ENCODE measurements at places on chromosomes 5 and 9. TPM values are rescaled to one million over a fixed set of nuclear protein-coding genes. Genes with fewer than 3 reads are reported as not detected.

GRCh38 chr5:1547236-1547635 lies 23.5 kb upstream of the LPCAT1 start:
- ATAC-seq: no peak

DNA sequence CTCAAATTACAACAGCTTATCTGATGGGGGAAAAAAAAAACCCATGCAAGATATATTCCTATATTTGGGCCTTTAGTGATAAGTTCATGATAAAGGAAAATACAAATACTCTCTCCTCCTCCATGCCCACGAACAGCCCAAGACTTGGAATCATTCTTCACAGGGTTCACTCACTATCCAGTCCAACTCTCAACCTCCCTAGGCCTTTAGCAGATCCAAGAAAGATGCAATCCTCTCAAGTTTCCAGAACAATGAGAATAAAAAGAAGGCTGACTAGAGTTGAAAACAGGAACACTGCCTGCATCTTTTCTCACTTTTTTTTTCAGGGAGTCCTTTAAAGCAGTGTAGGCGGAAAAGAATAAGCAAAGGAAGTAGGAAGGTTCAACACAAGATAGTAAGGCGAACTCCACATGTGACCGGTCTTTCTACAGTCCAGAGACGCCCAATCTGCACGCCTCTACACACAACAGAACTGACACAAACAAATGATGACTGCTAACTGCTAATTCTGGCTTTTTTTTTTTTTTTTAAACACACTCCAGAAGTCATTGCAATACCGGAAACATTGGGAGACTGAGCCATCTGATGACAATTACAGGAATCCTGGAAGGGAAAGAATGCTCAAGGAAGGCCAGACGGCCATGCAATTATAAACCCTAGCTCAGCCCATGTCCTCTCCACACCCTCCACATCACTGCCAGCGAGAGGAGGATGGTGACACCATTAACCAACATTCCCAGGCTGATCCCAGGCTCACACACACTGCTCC lies 75.4 kb downstream of the BNC2 start:
- ATAC-seq: no peak

Gene ZNF883
- 1.0 TPM for total RNA-seq

GRCh38 chr9:17927616-17928015 lies 348.8 kb downstream of the SH3GL2 start:
- no peak for ATAC-seq

DNA sequence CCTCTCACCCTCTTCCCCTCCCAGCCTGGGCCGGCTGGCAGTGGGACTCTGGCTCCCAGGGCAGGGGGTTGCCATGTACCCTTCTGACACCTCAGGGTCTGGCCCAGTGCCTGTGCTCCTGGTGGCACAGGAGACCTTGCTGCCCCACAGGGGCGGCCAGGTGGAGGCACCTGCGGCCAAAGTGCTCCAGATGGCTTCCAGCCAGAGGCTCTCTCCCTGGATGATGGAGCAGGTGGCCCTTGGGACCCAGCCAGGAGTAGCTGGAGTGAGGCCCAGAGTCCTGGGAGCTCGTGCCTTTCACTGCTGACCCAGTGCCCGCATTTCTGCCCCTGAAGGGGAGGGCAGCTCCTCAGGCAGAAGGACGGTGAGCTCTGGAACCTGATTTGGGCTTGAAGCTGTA lies 87.3 kb downstream of the NTNG2 start:
- ATAC-seq: no peak

Gene PCDHA11
- total RNA-seq: not detected

DNA sequence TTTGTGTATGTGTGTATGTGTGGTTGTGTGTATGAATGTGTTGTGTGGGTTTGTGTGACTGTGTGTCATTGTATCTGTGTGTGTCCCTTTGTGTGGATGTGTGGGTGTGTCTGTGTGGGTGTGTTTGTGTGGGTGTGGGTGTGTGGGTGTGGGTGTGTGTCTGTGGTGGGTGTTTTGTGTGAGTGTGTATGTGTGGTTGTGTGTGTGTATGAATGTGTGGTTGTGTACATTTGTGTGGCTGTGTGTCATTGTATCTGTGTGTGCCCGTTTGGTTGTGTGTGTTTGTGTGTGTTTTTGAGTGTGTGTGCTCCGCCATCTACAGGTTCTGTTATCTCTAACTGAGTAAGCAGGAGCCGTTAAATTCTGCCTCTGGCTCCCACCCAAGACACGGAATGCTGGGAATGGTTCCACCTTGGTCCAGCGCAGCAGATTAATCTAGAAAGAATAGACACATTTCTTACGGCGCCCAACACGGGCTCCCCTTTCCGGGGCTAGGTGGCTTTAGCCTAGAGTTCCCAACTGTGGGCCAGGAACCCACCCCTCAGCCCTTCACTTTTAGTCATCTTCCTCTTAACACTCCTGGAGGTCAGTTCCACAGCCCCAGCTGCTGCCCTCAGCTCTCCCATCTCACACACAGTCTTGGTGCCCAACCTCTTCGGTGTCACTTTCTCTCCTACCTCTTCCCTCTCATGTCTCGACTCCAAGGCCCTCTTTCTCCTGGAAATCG lies 197.1 kb downstream of the TTLL11 start:
- no peak for ATAC-seq

DNA sequence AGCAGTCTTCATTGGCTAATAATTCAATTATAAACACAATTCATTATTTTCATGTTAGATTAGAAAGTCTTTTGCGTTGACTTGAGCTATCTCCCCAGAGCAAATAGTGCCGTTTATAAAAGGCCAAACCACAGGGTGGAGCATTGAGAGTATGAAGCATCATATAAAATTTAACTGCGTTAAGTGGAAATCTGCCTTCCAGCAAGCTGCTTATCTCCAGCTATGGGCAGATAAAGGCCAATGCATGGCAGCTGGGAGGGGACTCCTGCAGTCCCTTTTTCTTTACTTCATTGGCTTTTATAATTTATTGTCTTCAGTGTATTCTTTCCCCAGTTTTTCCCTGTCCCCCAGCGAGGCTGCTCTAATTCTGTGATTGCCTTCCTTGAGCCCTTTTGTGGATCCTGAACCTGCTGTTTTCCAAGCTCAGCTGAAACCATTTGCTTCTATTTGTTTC lies 113.7 kb downstream of the TMEM232 start:
- ATAC-seq: no peak

Gene SPINK4
- not detected for total RNA-seq

GRCh38 chr9:97651646-97652045 lies 18.0 kb downstream of the NCBP1 start:
- ATAC-seq: no peak

Gene FGFR4
- total RNA-seq: 2.7 TPM

GRCh38 chr5:111337133-111337532 lies 112.9 kb downstream of the CAMK4 start:
- no peak for ATAC-seq

Gene SELENOP
- total RNA-seq: 95.9 TPM

GRCh38 chr5:134577022-134577795 lies 51.7 kb downstream of the JADE2 start:
- peak; percentile 45 for ATAC-seq

DNA sequence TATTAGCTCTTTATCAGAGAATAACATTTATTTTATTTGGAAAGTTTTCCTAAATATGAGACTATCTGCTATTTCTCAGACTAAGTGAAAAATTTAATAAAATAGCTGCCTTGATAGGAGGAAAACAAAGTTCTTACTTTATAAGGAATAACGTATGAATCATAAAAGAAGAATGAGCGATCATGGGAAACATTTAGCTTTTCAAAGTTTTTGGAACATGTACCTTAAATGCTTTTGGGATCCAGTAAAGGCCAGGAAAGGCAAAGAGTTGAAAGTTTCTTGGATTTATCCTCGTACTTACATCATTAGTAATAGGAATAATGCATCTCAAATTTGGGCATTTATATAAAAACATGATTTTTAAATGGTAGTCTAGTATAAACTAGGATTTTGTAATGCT lies 19.4 kb downstream of the OGN start:
- no peak for ATAC-seq

- no peak for ATAC-seq
Measured at GRCh38 chr5:159240301-159240870, 22.7 kb upstream of the UBLCP1 start.

GRCh38 chr5:139698490-139699146 lies 50.5 kb downstream of the CXXC5 start:
- ATAC-seq: no peak

DNA sequence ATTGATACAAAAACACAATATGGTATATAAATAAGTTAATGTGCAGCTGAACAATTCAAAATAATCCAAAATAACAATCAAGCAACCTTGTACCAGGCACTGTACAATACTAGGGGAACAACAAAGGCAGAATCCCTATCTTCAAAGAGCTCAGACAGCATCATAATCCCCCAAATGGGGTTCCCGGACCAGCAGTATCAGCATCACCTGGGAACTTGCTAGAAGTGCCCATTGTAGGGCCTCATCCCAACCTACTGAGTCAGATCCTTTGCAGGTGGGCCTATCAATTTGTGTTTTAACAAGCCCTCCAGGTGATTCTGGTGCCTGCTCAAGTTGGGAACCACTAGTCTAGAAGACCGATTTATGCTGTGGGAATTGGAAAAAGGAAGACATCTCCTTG lies 27.1 kb downstream of the SLIT3 start:
- no peak for ATAC-seq

Measured in esophagus mucosa (tissue), 1 donor.